ENCODE measurements at places on chromosomes 4 and X.

- DNase-seq: no peak
Observed at GRCh38 chr4:14078326-14078725, 450.8 kb upstream of the BOD1L1 start.

- DNase-seq: no peak
Observed at GRCh38 chrX:10212395-10212794, 55.6 kb downstream of the CLCN4 start.

GRCh38 chr4:53646795-53647194 is 55.5 kb upstream of the LNX1 start:
- no peak for DNase-seq

- no peak for DNase-seq
Observed at GRCh38 chrX:71617742-71618141, 569 bp downstream of the CXCR3 start.

GRCh38 chrX:103253608-103254007 is 1.3 kb downstream of the TCEAL8 start:
- no peak for DNase-seq

- no peak for DNase-seq
Observed at GRCh38 chr4:102786279-102786678, 25.5 kb upstream of the MANBA start.

DNA sequence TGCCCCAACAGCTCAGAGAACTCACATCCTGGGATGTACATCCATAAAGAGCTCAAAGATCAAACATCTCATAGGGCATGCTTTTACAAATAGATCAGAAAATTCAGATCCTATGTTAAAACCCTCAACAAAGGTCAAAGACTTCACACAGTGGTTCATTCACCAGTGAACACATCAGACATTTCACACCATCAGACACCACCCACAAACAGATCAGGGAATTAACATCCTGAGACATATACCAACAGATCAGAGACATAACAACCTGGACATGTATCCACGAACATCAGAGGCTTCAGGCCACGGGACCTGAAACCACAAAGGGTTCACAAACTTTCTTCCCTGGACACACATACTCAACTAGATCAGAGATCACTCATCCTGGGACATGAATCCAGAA is 23.4 kb downstream of the SUV39H1 start:
- DNase-seq: no peak

GRCh38 chr4:170243662-170244288 is 154.0 kb upstream of the AADAT start:
- no peak for DNase-seq

- DNase-seq: no peak
Observed at GRCh38 chrX:1306909-1307625, 29.5 kb upstream of the IL3RA start.

GRCh38 chr4:10050721-10051120 is 29.4 kb upstream of the SLC2A9 start:
- DNase-seq: no peak

- no peak for DNase-seq
Observed at GRCh38 chr4:121800638-121800960, 524 bp upstream of the EXOSC9 start.

- no peak for DNase-seq
Observed at GRCh38 chr4:77582156-77582555, 23.5 kb upstream of the CXCL13 start.

DNA sequence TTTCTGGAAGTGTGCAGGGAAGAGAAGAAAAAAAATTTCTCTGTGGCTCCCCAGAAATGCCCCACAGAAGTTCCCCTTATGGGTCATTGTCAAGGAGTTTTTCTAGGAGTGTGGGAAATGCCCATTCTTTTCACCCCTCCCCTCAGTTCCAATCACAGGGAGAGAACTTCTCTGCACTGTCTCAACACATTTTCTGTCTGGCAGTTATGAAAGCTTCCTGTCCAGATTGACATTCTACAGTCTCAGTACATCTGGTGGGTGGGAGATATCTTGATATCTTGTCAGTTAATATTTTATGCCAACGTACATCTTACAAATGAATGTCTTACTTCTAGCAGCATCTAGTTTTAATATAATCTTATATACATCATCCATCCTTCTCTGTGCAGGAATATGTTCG is 566.8 kb upstream of the AADAT start:
- DNase-seq: no peak

- DNase-seq: no peak
Observed at GRCh38 chr4:180696460-180697092, 1546.6 kb upstream of the TENM3 start.

DNA sequence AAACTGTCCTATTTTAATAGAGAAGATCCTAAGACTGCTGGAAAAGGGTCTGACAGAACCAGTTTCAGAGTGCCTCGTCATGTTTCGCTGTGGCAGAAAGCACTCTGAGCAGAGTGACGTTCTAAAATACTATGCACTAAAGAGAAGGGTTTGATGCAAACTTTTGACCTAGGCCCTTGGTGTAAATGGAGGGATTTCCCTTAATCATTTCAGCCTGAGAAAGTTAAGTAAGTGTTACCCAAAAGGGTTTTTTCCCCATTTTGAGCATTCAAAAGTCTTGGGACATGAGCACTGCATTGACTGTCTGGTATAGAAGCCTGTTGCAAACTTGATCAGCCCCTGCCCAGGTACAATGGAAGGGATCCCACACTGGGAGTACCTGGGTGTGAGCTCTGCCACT is 157.5 kb upstream of the ATOH1 start:
- DNase-seq: no peak

GRCh38 chr4:8618421-8618820 is 25.9 kb downstream of the CPZ start:
- DNase-seq: no peak

- no peak for DNase-seq
Observed at GRCh38 chrX:103063191-103063845, 653 bp downstream of the BEX1 start.

- no peak for DNase-seq
Observed at GRCh38 chr4:48082956-48083355, 51.1 kb downstream of the TXK start.

DNA sequence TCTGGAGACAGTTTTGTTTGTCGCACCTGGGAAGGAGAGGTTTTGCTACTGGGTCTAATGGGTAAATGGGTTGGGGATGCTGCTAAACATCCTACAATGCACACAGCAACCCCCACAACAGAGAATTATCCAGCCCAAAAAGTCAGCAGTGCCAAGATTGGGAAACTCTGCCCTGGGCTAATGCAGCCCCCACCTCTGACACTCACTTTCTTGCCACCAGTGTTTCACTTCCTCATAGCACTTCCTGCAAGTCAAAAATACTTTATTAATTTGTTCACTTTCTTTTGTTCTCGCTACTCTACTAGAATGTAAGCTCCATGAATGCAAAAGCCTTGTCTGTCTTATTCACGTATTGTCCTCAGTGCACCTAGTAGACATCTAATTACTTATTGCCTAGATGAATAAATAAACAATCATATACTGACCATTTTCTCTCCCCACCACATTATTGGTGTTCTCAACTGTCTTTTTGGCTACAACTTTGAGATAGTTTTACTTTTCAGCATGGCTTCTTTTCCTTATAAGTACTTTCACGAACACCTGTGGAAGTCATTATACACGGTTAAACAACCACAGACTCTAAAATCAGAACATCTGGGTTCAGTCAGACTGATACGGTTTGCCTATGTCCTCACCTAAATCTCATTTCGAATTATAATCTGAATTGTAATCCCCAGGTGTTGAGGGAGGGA is 82.0 kb upstream of the PITX2 start:
- no peak for DNase-seq

GRCh38 chr4:112651641-112652040 is 14.7 kb downstream of the LARP7 start:
- DNase-seq: no peak

- no peak for DNase-seq
Observed at GRCh38 chrX:151019856-151020255, 36.7 kb downstream of the HMGB3 start.

GRCh38 chr4:134668237-134668636 is 466.6 kb upstream of the PABPC4L start:
- DNase-seq: no peak

DNA sequence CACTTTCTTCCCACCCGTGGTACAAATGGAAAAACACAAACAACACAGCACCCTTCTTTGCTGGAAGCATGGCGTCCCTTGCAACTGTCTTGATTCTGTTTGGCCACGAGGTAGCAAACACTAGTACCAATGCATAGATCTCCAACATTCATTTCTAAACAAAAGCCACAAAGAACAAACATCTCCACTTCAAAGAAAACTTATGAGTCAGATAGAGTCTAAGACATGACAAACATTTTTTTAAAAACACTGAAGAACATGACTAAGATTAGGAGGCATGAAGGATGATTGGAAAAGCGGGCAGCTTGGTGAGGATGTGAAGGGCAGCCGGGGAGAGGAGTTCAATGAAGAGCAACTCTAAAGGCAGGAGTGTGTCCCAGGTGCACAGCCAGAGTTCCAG is 197.6 kb upstream of the FAM9B start:
- DNase-seq: no peak

DNA sequence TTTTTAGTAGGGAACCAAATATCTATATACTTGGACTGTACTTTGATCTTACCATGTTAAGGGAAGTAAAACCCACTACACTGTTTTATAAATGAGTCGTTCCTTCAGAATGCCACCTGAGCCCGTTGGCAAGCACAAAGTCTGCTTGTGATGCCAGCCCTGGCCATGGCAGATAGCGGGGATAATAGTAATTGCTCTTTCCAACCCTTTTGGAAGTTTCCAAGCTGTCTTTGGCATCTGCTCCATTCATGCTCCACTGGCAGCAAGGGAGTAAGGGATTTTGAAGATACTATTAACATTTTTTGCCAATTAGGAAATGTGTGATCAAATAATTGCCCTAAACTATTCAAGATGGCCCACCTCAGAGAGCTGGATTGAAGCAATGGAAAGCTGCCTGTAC is 689.2 kb upstream of the SLIT2 start:
- DNase-seq: no peak
